ENCODE measurements at places on chromosomes 11 and 22. TPM values are rescaled to one million over a fixed set of nuclear protein-coding genes. Genes with fewer than 3 reads are reported as not detected.

OR5A2 gene
- not detected for total RNA-seq

DNA sequence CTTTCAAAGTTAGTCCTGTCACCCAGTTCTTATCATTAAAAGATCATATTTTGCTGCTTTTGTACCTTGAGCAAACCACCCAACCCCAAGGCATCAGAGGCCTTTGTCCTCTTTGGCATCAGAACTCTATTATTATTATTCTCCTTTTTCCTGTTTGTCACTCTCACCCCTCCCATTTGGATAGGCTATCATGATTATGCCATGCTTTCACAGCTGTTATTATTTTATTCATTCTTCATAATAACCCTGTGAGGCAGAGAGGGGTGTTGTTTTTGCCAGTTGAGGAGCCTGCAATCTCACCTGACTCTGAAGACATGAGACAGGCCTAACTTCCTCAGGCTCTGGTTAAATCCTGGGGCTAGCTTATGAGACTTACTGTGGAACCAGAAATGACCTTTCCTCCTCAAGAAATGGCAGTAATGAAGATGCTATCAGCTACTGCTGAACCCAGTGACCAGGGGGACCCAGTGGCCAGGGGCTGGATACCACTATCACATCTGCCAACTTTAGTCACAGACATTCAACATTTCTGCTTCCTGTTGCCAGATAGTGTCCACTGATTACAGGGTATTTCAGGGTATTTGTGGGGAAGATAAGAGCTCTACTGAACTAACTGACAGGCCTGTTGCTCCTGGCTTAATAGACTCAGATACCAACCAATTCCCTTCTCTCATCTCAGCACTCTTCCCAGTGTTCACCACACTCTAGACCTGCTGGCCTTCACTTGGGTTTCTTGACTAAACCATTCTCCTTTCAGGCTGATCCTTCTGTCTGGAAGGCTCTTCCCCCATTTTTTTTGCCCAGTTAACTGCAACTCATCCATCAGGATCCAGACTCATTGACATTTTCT is 11.8 kb upstream of the SWAP70 start:
- no peak for ATAC-seq

DNA sequence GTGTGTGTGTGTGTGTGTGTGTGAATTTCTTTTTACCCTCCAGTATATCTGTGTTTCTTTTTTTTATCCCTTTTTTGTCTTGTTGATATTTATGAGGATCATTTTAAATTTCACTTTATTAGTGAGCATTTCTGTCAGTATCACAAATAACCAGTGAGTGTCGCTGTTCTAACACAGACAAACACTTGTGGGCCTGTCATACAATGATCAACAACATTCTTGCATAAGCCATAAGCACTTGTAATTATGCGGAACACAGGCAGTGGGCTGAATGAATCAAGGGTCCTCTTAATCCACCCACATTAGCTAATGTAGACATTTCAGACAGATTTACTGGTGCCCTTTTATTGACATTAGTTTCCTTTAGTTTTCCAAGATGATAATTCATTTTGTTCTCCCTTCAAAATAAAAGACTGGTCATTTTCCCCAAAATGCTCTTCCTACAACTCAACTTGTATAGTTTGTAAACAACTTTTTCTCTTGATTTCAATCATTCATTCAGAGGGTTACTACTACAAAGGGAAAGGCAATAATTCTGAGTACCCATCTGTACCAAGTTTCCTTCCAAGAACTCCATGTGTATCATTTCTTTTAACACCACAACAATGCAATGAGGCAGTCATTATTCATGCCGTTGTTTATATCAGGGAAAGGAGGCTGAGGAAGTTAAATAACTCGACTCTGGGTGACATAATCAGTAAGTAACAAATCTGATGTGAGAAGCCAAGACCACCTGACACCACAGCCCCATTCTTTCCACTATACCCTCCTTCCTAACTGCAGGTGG is 34.5 kb upstream of the ANO3 start:
- ATAC-seq, result peak; percentile 68

C11orf97 gene
- total RNA-seq, result not detected

UBQLNL gene
- 0.62 TPM for total RNA-seq

DNA sequence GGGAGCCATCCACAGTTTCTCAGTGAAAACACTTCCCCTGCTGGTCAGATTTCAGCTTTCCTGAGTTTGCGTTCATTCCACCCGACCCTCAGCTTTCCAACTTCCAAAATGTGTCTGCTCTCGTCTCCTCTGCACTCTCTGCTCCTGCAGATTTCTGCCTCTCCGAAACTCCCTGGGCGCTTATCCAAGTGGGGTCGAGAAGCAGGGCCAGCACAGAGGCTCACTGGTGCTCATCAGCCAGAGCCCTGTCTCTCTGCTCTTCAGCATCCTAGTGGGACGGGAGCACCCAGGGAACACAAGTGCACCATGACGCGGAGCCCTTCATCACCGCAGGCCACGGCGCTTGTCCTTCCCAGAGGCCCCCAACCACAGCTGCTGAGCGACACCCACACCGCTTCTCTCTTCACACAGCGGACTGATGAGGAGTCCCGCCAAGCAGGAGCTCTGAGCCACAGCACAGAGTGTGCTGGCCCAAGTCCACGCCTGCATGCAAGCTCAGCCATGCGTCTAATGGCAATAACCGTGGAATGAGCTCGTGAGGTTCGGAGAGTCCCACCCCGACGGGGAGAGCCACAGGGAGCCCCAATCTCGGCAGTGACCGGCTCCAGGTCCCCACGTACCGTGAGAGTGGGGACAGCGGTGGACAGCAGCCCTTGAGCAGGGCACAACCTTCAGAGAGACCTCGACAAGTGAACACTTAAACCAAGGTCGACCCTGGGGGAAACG is 27.9 kb upstream of the MOB2 start:
- no peak for ATAC-seq

DNA sequence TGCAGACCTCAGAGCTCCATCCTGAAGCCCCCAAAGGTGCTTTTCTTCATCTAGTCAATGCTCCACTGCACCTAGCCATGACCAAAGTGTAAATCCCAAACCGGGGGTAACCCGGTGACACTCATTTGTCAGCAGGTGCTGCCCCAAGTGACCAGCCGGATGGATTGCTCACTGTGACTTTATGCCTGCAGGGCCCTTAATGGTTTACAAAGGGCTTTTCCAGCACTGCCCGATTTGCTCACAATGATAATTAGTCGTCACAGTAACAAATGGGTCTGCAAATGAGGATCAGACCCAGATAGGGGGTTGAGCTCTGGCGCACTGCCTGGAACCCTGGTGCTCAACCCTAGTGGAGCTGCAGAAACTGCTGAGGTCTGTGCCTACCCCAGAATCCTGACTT is 45.7 kb upstream of the CD5 start:
- no peak for ATAC-seq

GRCh38 chr11:44308256-44308922 is 1.6 kb downstream of the ALX4 start:
- ATAC-seq, result no peak

TRIM29 gene
- total RNA-seq, result 2.8 TPM

DNA sequence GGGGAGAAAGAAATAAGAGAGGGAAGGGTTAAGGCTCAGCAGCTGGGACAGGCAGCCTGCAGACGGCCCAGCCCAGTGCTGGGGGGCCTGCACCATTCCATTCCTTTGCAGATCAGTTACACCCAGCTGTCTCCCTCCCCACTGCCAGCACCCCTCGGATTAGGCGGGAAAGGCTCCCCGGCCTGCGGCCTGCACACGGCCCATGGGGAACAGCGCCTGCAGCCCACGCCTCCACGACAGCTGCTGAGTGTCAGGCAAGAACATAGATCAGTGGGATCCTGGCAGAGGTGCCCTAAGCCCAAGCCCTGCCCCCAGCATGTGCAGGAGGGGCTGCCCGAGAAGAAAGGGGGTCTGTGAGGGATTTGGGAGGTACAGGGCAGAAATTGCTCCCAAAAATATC is 65.8 kb upstream of the MYOD1 start:
- no peak for ATAC-seq

DNA sequence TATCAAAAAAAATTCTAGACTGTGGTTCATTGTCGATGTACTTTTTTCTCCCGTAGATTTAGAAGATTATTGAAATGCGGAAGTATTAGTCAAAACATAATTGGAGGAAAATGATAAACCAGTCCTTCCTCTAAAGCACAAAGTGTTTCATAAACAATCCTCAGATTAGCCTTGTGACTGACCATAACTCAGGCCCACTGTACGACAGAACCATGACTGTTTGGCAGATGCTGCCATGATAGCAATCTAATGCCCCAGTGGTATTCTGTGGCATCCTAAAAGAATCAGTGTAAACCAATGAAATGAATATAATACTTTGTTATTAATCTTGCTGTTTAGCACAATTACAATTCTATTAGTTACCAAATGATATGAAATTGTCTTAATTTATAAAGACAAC is 127.0 kb upstream of the CTSC start:
- no peak for ATAC-seq

FAM111B gene
- total RNA-seq, result not detected

Measured in gastroesophageal sphincter (tissue), 4 donors.